NCI-H1694 (cell line): ENCODE measurements at places on chromosomes 11 and 22.

- no peak for DNase-seq
These were observed 114.6 kb downstream of the STIM1 start for GRCh38 chr11:3970108-3970507.

- no peak for DNase-seq
These were observed 58.3 kb downstream of the PRDM11 start for GRCh38 chr11:45204761-45205160.

DNA sequence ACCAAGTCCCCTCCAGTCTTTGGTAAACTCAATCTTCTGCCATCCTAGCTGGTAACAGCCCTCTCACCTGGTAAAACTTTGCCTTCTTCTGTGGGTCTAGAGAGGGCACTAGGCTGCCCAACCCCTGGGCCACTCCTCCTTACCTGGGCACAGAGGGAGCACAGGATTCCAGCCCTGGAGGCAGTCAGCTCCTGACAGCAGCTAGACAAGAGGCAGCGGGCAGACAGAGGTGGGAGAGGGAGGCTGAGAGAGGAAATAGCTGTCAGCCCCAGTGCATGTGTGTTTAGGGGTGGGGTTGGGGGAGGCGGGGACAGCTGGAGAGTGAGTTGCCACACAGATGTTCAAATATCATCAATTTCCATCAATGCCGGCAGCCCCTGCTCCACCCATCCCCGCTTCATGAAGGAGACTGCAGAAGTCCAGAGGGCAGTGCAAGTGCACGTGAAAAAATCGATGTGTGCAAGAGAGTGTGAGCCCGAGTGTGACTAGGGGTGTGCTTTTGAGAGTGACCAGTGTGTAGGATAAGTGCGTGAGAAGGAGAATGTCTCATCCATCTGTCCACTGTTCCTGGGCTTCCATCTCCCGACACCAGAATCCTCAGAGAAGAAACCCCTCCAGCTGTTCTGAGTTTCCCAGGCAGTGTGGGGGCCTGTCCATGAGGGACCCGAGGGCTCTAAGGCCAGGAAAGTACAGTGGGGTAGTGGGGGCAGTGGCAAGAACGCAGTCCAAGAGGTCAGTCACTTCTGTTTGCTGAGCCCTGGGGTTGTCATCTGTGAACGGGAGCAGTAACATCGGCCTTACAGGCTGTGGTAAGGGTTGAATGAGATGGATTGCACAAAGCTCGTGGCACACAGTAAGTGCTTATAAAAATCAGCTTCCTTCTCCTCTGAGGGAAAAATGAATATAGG is at the start of gene PTGDR2:
TSS of gene PTGDR2 (minus strand) at position 225 of the 908 bp plus-strand sequence. CDS start 2,228 bp downstream, outside the sequence.
- DNase-seq = no peak

- DNase-seq = no peak
These were observed 1.1 kb downstream of the EXT2 start for GRCh38 chr11:44096360-44097185.
